Kasumi-1 (cell line): ENCODE measurements at places on chromosomes 7 and 10.

DNA sequence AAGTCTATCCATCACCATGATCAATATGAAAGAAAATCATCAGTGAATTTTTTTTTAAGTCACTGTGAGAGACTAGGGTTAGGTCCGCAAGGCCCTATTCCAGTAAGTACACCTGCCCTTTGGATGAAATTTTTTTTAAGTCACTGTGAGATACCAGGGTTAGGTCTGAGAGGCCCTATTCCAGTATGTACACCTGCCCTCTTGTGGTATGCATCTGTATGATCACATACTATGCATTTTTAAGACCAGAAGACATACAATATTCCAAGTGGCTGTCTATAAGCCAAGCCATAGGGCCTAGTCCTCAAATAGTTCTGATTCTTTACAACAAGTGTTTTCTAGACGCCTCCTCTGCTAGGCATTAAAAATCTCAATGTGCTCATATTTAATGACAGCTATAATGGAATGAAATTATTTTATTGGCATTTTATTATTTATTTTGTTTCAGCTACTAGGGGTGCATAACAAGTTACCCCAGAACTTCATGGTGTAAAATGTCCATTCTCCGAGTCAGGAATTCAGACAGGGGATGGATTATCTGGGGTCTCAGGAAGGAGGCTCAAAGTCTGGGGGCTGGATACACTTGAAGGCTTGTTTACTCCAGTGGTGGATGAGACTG lies 53.1 kb downstream of the TEX36 start:
- peak; percentile 75 for DNase-seq

- no peak for DNase-seq
Observed at GRCh38 chr7:80929619-80930018, 10.8 kb upstream of the SEMA3C start.

DNA sequence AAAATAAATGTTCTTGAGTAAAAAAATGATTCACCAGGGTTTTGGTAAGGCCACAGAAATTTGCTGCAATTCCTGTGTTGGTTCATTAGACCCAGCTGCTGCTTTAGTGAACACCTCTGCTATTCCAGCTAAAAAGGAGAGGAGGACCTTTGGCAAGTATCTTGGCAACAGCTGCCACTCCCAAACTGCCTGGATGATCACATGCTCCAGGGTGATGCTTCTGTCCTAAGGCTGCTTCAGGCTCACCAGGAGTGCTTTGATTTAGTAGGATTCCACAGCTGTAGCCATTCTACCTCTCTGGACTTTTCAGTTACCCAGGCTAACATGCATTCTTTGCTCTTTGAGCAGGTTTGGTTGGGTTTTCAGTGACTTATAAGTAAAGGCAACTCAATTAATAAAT lies 82.6 kb upstream of the NPVF start:
- DNase-seq, result no peak

DNA sequence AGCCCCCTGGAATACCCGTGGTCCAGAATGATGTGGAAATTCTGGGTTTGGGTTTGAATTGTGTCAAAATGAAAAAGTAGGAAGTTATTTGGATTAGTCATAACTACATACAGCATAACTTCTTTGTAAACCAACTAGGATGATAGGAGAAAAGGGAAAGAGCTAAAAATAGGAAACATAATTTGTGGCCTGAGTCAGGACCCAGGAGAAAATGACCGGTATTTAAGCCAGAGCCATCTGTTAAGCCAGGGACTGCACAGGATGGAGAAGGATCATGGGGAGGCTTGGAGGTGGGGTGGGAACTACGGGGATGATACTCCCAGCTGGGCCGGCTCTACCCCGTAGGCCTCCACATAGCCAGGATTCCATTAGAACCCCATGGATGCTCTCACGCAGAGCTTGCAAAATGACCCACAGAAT lies 98.6 kb downstream of the MYOF start:
- no peak for DNase-seq

GRCh38 chr7:144738708-144739314 lies 97.0 kb downstream of the TPK1 start:
- DNase-seq, result peak; percentile 44

GRCh38 chr7:91520645-91521044 lies 256.4 kb downstream of the FZD1 start:
- no peak for DNase-seq

- DNase-seq, result no peak
Observed at GRCh38 chr10:113527211-113527906, 25.5 kb upstream of the HABP2 start.

DNA sequence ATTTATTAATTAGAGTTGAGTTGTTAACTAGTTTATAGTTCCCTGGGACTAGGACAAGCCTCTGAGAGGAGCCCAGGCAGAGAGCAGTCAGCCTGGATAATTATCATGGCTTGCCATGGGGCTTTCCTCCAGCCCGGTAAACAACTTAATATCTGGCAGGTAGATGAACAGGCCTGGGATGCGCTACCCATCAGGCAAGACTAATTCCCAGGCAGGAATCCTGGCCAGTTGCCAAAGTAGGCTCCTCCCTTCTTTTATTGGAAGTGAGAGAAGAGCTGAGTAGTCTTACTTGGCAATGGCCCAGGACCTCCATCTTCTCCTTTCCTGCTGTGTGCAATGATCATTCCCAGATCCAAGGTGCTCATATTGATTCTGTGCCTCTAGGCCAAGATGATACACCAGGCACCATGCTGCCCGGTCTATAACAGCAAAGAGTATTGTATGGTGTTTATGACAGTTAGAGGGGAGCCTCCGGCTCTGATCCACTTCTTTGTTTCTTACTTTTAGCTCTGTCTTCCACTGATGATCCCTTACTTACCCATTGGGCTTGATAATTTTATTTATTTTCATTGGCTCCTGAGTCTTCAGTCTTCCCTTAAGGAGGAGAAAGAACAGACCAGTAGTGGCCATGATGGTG lies 408.7 kb downstream of the REEP3 start:
- no peak for DNase-seq

DNA sequence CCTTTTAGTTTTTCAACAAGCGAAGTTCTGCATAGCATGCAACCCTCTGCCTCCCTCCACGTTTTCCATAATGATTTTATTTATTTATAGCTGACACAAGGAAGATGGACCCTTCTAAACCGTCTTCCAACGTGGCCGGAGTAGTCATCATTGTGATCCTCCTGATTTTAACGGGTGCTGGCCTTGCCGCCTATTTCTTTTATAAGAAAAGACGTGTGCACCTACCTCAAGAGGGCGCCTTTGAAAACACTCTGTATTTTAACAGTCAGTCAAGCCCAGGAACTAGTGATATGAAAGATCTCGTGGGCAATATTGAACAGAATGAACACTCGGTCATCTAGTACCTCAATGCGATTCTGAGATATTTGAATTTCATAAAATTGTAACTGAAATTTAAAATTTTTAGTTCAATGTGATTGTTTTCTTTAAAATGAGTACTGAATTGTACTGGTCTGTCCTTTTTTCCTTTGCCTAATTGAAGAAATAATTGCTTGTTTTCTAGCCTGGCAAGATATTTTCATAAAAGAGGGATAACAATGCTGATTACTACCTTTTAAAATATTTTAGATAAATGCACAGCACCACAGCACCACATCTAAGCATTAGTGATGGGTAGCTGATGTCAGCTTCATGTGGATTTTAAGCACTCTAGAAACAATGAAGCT lies 41.5 kb upstream of the SLC39A12 start:
- peak; percentile 90 for DNase-seq

- DNase-seq, result no peak
Observed at GRCh38 chr10:11670381-11670780, 58.9 kb upstream of the USP6NL start.
